GM20000 (cell line): ENCODE measurements at places on chromosomes 12 and 14.
A peak's percentile ranks its signal among the peaks of the same experiment; 100 is the strongest.

DNA sequence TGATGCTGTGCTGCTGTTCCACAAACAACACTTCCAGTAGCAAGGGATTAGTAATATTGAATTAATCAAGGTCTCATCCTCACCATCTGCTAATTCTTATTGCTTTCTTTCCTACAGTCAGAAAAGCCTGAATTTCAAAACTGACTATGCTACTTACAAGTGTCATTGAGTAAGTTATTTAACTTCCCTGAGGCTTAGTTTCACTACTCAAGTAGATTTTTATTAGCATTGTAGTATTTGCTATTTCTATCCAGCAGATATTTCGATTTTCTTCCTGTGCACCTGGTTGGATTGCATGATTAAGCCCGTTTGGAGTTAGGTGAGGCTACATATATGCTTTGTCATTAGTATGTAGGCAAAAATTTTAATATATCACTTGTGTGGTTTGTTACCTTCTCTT lies 591.5 kb downstream of the TRHDE start:
- DNase-seq, result no peak

DNA sequence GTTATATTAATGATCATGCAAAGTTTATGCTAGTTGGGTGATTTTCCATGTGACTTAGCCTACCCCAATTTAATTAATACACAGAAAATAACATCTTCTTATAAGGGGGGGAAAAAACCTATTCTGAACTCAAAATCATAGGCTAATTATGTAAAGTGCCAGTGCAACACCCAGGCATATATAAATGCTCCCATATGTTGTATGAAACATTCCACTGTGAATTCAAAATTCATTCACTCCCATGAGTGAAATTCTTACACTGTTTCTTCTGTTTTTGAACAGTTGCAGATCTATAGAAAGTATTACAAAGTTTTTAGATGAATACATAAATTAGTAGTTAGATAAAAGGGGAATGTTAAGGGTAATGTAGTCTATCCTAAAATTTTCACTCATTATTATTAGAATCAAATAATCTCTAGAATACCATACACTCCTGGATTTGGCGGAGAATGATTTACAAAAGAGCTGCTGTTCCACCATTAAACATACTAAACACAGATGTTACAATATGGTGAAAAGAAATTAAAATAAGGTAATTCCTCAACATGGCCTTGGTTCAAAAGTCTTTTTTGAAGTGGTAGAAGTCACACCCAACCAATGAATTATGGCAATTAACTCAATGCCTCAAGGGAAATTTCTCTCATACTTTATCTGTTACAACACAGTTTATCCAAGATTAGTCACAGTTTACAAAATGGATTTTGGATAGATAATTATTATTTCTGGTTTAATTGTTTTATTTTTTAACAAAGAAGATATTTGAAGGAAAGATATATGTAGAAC lies 454.1 kb upstream of the FLRT2 start:
- DNase-seq, result no peak

- peak; percentile 68 for DNase-seq
Observed at GRCh38 chr12:107736914-107737313, 24.0 kb downstream of the PRDM4 start.

GRCh38 chr12:44157359-44157758 lies 321.5 kb downstream of the TMEM117 start:
- peak; percentile 24 for DNase-seq

DNA sequence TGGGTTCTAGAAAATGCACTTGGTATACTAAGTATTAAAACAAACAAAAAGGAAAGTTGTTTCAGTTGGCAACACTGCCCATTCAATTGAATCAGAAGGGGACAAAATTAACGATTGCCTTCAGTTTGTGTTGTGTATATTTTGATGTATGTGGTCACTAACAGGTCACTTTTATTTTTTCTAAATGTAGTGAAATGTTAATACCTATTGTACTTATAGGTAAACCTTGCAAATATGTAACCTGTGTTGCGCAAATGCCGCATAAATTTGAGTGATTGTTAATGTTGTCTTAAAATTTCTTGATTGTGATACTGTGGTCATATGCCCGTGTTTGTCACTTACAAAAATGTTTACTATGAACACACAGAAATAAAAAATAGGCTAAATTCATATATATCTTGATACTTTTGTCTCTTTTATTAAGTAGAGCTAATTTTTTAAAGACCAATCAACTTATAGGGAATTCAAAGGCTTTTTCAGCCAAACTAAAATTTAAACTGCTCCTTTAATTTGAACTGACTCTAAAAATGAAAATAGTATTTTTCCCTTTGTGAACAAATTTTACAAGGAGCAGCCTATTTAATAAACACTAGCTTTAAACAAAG lies 2.8 kb downstream of the FOXG1 start:
- DNase-seq, result no peak

GRCh38 chr14:88417594-88417993 lies 32.1 kb downstream of the SPATA7 start:
- no peak for DNase-seq

DNA sequence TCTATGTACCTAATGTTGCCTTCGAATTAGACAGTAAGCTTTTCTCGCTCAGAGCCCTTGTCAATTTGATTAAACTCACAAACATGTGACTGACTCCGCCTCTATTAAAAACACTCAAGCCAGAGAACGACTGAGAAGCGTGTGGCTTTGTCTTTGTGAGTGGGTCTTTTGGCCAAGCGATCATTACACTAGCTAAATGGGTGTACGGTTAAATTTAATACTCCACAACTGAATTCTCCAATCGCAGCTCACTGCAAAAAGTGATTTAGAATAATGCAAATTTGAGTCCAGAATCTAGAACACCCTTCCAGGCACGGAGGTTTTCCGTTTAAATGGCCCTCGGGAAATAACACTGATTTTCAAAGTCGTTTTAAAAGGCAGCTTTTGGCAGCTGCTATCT lies 253.7 kb downstream of the EFCAB11 start:
- DNase-seq, result no peak

DNA sequence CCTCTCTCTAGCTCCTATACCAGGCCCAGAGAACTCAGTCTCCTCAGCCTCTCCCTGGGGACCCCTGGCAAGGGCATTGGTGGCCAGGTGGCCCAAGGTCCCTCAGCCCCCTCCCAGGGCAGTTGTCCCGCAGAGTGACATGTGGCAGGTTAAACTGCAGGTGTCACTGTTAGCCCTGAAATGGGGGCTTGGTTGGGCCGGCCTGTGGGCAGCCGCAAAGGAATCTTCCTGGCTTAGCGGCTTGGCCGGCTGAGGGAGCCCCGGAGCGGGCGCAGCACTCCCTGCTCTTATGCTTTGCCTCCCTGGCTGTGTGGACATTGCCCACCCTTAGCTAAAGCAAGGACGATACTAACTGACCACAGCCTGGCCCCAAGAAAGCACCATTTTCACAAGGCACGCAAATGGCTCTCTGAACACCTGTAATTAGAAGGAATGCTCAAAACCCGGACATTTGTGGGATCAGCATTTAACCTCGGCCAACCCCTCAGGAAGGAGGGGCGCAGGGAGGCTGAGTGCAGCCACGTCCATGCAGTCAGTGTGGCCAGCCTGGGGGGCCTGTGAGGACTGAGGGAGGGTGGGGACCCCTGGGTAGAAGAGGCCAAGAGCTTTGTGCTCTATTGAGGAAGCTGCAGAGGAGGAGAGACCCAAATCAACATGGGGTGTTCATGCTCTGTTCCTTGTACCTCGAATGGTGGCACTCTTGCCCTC lies 82.2 kb downstream of the PAPOLA start:
- peak; percentile 73 for DNase-seq

DNA sequence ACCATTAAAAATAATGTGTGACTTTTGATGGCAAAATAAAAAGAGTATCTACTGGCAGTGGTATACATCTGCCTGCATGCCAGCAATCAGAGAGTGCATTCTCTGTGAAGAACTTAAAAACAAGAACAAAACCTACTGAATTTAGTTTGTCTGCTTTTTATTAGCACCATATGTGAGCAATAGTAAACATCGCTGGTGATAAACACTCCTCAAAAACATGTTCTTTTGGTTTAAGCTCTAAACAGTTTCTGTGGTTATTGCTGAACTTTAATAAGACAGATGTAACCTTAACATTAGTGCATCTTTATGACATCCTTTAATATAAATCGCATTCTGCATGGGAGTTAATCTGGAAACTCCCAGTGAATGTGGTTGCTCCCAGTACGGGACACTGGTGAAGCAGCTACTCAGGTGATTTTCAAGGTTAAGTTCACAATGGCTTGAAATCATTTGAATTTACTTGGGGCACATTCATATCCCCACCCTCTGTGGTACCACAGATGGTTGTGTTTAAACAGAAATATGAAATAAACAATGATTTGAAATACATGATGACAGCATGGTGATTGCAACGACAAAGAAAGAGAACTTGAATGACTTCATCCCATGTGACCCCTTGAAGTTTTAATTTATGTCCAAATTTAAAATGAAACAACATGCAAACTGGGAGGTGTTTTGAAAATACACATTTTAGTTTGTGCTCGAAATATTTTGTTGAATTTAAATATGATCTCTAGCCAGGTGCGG lies 285.9 kb downstream of the FOXN3 start:
- no peak for DNase-seq

DNA sequence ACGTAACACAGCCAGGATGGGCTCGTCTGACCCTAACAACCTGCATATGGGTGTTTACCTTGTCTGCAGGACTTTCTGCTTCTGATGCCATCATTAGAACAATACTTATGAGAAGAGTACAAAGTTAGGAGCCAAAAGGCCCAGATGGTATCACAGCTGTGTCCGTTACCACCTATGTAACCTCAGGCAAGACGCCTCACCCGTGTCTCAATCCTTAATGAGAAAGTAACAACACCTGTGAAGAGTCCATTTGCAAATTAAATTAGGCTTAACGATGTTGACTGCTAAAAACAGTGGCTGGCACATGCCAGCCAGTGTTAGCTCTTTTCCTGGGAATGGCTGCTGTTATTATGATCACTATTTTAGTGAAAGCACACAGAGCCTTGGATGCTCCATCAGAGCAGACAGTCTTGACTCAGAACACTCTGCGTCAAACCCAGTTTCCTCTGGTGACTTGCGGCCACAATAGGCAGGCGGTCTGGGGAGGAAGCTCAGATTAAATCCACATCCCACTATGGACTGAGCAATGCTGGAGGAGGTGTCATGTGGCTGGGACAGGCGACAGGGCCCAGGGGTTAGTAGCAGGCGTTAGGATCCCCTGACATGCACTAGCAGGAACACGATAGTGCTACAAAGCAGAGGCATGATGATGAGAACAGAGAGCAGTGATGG lies 125.3 kb downstream of the SLC15A4 start:
- DNase-seq, result no peak

GRCh38 chr12:43072431-43072830 lies 479.6 kb downstream of the ADAMTS20 start:
- no peak for DNase-seq

DNA sequence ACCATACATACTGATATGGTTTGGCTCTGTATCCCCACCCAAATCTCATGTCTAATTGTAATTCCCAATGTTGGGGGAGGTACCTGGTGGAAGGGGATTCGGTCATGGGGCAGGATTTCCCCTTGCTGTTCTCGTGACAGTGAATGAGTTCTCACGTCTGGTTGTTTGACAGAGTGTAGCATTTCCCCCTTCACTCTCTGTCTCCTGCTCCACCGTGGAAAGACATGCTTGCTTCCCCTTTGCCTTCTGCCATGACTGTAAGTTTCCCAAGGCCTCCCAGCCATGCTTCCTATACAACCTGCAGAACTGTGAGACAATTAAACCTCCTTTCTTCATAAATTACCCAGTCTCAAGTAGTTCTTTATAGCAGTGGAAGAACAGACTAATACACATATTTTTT lies 28.8 kb upstream of the DTX1 start:
- no peak for DNase-seq

DNA sequence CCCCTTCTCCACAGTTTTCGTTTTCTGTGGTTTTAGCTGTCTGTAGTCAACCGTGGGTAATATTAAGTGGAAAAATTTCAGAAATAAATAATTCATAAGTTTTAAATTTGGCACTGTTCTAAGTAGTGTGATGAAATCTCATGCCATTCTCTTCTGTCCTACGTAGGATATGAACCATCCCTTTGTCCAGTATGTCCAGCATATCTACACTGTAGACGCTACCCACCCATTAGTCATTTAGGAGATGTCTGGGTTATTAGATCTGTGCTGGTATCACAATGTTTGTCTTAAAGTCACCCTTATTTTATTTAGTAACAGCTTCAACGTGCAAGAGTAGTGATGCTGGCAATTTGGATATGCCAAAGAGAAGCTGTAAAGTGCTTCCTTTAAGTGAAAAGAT lies 44.7 kb downstream of the ATF7IP start:
- no peak for DNase-seq

DNA sequence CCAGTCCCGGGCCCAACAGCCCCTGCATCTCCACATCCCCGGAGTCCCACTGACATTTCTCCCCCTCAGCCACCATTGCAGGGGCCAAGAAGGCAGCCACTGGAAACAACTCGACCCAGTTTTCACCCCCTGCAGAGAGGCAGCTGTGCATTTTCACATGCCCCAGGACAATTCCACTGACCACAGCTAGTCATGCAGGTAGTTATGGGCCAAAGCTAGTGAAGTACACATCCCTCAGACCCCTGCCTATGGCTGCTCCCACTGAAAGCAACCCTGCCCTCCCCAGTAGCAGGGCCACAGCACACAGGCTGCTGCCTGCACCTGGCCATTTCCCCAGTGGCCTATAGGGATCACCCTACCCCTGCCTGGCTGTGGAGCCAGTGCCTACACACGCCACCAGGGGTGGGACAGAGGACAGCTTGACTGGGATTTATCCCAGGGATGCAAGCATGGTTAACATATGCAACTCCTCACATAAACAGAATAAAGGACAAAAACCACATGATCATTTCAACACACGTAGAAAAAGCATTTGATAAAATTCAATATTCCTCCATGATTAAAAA lies 154.0 kb downstream of the NDUFA12 start:
- no peak for DNase-seq

GRCh38 chr14:91065266-91065665 lies 4.8 kb upstream of the RPS6KA5 start:
- DNase-seq, result no peak

GRCh38 chr14:75123991-75124390 lies 2.9 kb downstream of the NEK9 start:
- no peak for DNase-seq

DNA sequence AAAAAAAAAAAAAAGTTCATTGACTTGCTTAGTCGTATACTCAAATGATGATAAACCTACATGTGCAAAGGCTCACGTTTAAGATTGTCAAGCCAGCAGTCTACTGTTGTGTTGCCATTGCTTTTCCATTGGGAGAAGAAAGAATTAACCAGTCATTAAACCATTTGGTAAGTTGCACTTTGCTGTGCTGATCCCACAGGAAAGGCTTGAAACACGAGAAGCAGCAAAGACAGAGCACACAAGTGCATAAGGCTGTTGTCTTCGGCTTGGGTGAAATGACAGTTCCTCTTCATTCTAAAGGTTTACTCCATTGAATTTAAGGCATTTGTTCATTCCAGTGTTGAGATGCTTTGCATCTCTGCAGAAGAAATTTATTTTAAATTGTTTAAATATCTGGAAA lies 50.1 kb downstream of the ZC3H14 start:
- no peak for DNase-seq
